ENCODE measurements at places on chromosomes 7 and 10.

DNA sequence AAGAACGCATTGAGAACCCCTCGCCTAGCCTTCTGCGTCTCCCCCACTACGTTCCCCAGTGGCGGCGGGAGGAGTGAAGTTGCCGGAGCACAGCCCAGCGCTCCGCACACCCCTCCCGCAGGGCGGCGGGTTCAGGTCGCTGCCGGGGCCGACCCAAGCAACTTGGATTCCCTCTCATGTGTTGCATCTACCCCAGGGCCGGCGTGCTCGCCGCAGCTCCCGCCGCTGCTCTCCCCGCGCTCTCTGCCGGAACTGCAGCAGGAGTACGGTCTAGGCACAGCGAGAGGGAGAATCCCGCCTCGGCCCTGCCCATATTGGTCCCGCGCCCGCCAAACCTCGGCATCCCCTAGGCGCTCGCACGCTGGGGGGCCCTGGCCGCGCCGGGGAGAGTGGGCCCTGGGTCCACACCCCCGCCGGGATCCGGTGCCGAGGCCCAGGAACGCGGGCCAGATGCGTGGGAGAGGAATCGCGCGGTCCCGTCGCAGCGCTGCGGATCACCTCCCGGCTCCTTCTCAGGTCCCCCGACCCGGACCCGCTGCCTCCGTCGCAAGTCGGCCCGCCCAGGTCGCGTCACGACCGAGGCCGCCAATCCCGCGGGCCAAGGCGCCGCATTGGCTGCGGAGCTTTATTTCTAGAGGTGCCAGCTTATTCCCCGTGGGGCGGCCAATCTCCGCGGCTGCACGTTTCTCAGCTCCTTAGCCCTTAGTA is 648 bp upstream of the TMEM243 start:
- DNase-seq: peak; percentile 80

- DNase-seq: no peak
Measured at GRCh38 chr7:6612819-6613218, 2.6 kb upstream of the ZNF853 start.

DNA sequence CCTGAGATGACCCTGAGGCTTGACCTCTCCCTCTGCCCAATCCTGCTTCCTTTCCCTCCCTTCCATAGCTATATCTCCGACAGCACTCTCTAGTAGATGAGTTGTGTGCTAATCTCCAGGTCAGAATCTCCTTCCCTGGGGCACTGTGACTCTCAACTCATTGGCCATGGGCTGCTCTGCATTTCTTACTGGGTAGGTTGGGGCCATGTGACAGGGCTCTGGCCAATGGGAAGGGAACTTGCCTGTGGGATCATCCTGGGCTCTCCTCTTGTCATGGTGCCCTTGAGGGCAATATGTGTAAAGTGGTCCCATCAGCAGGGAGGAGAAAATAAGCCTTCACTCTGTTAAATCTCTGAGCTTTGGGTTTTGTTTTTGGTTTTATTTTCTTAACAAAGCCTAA is 80.1 kb upstream of the ANKRD1 start:
- DNase-seq: no peak

GRCh38 chr10:23376229-23376655 is 31.6 kb upstream of the C10orf67 start:
- no peak for DNase-seq

DNA sequence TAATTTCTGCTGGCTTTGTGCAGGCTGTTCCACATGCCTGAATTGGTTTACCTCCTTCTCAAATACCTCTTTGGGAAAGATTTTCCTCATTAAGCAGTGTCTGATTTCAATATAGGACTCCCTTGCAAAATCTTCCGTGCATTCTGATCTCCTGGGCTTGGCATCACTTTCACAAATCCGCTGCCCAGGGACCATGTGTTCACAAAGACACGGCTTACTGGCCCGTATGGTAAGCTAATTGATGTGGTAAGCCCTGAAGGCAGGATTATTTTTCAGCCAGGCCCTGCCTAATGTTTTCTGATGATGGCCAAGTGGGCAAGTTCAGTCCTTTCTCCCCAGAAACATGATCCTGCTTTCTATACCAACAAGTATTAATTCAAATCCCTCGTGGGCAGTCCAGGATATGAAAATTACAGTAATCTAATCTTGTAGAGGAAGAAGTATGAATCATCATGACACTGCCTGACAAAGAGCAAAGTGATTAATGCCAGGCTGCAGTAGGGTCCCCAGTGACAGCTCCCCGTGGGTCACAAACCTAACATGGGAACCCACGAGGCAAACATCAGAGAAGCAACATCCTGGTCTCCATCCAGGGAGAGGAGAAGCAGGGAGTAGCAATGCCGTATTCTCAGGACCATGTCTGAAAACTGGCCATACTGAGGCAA is 11.6 kb upstream of the SVIL start:
- DNase-seq: peak; percentile 87

GRCh38 chr7:2643386-2644219 is 11.8 kb downstream of the TTYH3 start:
- no peak for DNase-seq

- peak; percentile 99 for DNase-seq
Measured at GRCh38 chr7:19117091-19117869, at the start of gene TWIST1. TWIST1 (minus strand) TSS chr7:19117636; CDS start chr7:19117321, 315 bp downstream.

DNA sequence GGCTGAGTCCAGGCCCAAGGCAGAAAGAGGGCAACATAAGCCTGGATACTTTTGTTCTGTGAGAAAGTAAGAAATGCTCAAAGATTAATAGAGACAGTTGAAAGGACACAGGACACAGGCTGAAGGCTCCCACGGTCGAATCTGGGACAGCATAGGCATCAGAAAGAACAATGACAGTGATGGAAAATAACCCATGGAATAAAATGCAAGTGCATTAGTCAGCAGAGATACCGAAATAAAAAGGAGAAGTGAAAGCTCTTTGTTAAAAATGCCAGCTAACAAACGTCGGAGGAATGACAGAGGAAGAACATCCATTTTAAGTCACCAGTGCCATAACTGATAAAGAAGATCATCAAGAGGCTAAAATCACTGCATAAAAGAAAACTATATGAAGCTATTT is 19.6 kb upstream of the AGAP5 start:
- DNase-seq: no peak

DNA sequence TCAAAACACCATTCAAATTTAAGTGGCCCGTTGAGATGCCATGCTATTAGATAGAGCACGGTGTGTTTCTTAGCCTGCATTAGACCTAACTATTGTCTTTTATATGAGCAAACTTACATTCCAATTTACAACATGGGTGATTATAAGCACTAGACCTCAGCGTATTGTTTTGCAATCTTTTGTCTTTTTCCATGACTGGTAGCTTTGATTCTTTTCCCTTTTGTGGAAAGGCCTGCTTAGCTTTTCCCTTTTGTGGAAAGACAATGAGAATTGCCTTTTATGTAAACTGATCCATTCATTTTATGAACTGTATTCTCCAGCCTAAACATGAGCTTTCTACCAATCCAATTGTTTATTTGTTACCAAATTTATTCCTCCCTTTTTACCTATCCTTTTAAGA is 823.1 kb downstream of the CCSER2 start:
- DNase-seq: no peak

DNA sequence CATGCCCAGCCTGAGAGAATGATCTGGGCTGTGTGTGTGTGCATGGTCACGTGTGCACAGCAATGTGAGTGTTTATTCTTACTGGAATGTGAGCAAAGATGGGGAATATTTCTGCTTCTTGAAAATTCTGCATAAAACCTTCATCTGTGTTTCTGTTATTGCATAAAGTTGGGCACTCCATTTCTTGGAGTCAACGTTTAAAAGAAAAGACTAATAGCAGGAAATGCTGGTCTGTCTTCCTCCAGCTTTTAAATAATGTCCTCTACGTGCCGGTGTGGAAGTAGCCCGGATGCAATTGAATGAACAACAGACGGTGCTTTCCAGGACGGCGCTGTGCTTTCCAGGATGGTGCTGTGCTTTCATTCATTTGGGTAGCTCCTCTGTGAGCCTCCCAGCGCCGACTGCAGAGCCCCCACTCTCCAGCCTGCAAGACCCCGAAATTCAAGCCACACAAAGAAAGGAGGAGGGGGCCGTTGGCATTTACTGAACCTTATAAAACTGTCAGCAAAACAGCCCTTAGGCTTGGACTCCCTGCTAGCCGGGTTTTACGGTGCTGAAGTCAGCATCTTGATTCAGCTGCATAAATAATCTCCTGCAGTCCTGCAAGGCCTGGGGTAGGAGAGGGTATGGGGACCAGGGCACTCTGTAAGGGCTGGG is 158.2 kb upstream of the PRKCQ start:
- DNase-seq: peak; percentile 23

DNA sequence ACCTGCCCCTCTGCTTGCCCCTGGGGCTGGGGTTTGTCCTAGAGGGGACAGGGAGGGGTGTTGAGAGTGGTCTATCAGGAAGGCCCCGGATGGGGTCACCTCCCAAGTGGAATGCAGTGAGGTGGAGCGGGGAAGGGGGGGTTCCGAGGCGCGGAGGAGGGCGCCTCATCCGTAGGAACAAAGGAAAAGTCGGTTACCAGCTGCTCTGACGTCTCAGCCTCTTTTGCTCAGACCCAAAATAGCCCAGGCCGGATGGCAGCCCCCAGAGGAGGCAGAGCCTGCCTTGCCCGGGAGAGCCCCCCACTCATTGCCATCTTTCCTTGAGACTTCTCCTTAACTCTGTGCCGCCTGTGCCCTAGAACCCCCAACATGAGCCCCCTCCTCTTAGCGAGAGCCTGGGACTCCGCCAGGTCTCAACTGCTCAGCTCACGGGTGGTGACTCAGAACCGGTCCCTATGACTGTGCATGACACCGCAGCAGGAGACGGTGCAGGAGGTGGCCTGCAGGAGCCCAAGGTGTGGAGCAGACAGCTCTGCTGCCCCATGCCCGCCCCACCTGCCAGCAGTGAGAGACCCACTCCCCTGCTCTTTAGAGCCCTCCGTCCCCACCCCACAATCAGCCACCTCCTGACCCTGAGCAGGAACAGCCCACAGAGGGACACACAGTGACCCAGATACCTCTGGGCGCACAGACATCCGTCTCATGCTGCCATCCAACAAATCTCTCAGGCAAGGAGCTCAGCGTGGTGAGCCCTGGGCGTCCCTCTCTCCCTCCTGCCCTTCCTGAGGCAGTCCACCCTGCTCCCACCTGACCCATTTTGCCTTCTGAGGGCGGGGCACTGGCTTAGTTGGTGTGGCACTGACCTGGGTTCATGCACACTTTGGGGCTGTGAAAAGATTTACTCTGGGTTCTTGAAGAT is 13.1 kb downstream of the STX1A start:
- DNase-seq: no peak

GRCh38 chr10:797179-797578 is 107.7 kb upstream of the DIP2C start:
- no peak for DNase-seq

DNA sequence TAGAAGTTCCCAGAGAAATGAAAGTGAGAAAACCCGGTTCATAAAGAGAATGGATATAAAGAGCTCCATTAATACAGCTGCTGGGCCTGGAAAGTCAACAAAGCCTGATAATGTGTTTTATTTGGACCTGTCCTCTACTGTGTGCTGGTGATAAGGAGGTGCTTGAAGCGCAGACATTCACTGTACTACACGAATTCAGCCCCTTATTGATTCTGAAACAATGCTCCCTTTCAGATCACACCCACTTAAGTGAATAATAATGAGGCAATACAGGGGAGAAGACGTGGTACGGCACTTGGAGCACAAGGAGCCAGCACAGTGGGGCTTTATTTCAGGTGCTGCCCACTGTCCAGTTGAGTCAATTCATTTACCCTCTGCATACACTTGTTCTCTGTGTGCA is 260.8 kb downstream of the FGFR2 start:
- DNase-seq: no peak

GRCh38 chr7:153943457-153943856 is 108.7 kb upstream of the DPP6 start:
- no peak for DNase-seq

GRCh38 chr7:142714375-142714774 is 34.9 kb upstream of the PRSS1 start:
- DNase-seq: no peak

DNA sequence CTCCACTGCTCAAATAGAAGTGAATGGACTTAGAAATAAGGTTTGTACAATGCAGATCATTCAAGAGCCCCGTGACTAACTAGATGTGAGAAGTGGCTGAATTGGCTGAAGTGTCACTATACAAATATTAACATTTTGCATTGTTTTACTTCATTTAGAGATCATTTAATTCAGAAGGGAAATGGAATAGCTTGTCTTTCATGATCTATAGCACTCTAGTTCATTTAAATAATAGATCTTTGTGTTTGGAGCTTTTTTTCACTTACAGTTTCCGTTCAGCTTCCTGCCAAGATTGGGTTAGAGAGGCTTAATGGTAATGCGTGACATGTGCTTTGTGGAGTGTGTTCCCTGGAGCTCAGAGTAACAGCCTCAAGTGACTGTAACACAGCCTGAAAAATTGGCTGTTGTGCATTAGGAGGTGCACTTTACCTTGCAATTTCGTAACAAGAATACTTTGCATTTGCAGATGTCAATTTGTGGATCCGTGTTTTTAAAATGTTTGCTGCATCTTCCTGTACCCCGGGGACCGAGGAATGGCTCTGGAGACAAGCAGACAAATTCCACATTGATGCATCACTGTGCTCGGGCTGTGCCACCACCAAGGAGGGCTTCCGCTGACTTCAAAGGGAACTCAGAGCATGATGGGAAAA is 170.3 kb downstream of the NRP1 start:
- DNase-seq: peak; percentile 48

DNA sequence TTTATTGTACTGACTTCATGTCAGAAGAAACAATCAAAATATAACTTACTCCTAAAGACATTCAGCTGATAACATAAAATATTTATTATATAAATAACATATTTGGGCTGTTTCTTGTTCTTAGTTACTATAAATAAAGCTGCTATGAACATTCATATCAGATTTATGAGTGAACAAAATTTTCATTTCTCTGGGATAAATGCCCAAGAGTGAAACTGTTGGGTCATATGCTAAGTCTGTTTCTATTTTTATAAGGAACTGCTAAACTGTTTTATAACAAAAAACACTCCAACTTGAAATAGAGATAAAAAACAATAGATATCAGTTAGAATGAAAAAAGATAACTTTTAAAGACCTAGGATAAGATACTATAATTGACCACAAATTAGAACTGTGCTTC is 26.5 kb upstream of the CC2D2B start:
- DNase-seq: no peak

Measured in LHCN-M2 (cell line).